SK-N-DZ (cell line): ENCODE measurements at places on chromosomes 11 and 22.

DNA sequence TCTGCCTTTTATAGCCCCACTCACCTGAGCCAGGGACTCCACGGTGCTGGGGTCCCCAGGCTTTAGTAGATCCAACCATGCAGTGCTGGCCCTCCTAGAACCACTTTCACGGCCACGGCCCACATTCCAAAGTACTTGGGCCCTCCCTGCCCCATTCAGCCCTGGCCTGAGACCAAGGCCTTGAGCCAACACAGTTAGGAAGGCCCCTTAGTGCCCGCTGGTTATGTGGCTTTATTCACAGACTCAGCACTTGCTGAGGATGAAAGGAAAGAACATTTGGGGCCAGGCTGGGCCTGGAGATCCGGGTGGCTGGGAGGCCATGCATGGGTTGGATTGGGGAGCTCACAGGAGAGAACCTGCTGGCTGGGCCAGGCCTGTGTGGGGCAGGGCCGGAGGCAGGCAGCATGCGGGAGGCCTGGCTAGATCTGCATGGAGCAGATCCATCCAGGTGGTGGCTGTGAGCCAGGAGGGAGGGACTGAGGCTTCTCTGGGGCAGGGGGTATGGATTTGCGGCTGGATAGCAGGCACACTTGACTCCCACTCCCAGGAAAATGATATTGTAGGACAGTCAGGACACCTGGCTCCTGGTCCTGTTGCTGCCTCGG is 12.6 kb downstream of the CHRM1 start:
- DNase-seq: no peak

- no peak for DNase-seq
Measured at GRCh38 chr11:70242885-70243284, 27.6 kb upstream of the PPFIA1 start.

DNA sequence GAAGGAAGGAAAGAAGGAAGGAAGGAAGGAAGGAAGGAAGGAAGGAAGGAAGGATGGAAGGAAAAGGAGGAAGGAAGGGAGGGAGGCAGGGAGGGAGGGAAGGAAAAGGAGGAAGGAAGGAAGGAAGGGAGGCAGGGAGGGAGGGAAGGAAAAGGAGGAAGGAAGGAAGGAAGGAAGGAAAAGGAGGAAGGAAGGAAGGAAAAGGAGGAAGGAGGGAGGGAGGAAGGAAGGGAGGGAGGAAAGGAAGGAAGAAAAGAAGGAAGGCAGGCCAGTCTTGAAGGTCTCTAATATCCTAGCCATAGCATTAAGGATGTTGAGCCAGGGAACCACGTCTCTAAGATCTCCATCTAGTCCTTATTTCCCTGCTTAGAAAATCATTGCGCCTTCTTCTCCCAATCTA is 78.8 kb downstream of the TMPRSS5 start:
- no peak for DNase-seq

- DNase-seq: no peak
Measured at GRCh38 chr11:78341841-78342240, 75.8 kb downstream of the GAB2 start.

- no peak for DNase-seq
Measured at GRCh38 chr11:115368616-115369015, 135.6 kb downstream of the CADM1 start.

DNA sequence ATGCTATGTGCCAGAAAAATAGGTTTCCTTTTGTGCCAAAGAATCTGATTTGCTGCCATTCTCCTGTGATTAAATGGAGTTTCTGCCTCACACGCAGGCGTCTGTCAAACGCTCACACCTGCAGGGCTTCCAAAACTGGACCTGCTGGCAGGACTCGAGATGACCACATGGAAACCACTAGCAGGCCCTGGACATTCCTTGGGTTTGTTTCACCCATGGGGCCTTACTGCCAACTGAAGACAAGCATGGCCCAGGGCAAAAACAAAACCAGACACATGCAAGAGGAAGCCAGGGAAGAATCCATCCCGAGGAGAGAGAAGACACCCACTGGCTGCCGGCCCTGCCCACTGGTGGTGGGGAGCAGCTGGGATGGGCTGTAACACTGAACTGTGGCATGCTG is 55.9 kb upstream of the MN1 start:
- DNase-seq: no peak

DNA sequence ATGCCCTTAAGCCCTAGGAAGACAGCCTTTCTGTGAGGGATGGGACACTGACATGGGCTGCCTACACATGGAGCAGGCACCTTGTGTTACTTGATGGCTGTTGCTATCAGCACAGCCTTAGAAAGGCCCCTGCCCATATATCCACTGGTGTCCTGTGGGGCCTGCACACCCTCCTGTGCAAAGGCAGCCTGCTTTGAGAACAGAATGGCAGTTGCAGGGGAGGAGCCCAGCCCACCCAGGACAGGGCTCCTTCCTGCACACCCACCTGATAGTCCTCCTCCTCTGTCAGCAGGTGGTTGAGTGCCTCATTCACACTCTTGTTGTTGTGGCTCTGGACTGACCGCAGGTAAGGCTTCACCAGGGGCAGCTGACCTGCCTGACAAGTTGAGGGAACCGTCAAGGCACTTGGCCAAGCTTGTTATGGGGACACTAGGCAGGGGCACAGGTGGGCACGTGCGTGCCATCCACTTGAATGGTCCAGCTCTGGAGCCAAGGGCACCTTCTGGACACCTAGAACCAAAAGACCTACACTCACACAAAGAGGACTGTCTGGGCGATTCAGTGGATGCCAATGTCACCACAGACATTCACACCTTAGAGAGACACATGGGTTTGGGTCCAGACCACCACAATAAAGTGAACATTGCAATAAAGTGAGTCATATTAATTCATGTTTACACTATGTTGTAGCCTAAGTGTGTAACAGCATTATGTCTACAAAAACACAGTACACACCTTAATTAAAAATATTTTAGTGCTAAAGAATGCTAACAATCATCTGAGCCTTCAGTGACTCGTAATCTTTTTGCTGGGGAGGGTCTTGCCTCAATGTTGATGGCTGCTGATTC is 9.4 kb upstream of the SLC25A1 start:
- no peak for DNase-seq

DNA sequence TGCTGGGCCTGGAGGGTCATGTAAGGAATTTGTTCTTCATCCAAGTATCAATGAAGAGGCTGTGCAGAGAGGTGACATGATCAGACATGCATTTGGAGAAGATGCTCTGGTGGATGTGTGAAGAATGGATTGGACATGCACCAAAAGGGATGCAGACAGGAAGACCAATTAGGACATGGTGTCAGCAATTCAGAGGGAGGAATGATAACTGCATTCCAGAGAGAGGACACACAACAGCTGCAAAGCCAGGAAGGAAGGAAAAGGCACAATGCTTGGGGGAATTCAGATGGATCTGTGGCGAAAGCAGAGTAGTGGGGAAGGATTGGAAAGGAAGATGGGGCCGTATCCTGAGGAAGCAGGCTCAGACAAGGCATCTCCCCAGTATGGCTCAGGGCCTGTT is 5.2 kb upstream of the ARRB1 start:
- DNase-seq: no peak

- DNase-seq: no peak
Measured at GRCh38 chr11:15852179-15852578, 504.2 kb downstream of the SOX6 start.

DNA sequence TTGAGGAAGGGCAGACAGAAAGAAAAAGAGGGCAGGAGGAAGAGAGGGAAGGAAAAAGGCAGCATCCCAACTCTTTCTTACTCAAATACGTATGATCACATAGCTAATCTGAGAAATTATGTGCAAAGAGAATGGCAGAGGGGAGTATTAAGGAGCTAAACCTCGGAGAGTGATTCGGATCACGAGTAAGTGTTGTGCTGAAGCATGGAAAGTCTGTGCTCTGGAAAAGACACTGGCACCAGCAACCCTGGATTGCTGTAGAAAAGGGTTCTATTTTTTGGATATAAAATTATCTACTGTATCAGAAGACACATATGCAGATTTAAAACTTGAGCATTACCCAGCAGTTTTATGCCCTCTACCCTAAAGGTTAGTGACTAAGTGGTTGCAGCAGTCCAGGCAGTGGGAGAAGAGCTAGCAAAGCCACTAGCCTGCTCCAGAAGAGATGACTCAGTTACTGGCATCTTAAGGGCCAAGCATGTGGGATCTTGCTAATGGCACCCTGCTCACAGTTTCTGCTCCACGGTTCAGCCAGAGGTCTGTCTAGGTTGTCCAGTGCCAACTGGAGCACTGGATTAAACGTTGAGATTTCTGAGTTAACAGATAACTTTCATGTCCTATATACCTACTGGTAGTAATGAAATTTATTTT is 151.7 kb downstream of the SWAP70 start:
- DNase-seq: no peak

DNA sequence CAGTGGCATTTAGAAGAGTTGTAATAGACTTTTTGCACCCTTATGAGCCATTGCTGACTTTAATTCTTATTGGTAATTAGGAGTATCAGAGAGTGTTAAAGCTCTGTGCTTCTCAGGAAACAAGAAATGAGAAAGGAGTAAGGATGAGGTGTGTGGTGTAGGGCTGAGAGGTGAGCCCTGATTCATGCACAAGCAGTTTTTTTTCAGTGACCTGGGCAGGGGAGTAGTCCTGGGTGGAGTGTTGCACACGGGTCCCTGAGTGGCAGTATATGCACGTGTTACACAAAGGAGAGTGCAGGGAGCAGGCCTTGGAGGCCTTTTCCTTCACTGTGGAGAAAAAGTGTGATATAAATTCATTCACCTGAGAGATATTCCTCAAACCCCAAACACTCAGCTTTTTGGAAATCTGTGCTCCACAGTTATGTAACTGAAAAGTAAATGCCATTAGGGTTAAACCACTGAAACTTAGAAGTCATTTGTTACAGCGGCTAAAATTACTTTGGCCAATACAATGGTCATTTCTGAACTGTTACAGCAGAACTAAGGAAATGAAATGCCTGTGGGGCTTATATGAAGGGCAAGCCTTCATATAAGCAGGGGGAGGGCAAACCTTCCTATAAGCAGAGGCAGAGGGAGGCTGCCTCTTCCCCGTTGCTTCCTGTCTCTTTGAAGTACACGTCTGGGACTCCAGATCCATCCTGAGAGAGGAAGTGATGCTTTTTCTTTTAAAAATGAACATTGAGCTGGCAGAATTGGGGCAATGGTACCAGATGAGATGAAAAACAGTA is 62.6 kb upstream of the OLFML1 start:
- DNase-seq: no peak

DNA sequence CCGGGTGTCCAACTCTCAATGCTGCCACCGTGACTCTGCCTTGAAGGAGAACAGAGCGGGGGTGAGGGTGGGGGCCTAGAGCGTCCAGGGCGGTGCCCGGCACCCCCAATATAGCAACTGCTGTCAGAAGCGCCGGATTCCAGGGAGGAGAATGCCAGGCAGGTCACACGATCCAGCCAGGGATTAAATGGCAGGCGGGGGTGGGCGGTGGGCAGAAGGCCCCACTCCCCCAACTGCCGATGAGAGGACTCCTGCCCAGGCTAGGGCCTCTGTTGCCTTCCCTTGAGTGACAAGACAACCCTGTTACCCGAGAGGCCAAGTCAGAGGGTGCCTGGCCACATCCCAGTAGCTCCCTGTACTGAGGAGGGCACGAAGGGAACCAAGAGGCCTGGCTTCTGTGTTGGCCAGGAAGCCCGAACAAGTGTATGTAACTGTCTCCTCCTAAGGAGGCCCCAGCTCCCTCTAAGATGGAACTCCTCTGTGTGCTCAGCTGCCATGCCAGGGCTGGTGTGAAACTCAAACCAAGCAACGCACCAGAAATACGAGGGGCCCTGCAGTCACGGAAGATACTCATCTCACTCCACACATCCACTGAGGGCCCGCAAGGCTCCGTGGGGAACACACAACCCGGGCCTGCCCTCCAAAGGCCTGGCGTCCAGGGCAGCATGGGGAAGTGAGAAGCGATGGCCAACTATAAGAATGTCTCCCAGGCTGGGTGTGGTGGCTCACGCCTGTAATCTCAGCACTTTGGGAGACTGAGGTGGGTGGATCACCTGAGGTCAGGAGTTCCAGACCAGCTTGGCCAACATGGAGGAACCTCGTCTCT is 3.0 kb downstream of the PACSIN3 start:
- no peak for DNase-seq

DNA sequence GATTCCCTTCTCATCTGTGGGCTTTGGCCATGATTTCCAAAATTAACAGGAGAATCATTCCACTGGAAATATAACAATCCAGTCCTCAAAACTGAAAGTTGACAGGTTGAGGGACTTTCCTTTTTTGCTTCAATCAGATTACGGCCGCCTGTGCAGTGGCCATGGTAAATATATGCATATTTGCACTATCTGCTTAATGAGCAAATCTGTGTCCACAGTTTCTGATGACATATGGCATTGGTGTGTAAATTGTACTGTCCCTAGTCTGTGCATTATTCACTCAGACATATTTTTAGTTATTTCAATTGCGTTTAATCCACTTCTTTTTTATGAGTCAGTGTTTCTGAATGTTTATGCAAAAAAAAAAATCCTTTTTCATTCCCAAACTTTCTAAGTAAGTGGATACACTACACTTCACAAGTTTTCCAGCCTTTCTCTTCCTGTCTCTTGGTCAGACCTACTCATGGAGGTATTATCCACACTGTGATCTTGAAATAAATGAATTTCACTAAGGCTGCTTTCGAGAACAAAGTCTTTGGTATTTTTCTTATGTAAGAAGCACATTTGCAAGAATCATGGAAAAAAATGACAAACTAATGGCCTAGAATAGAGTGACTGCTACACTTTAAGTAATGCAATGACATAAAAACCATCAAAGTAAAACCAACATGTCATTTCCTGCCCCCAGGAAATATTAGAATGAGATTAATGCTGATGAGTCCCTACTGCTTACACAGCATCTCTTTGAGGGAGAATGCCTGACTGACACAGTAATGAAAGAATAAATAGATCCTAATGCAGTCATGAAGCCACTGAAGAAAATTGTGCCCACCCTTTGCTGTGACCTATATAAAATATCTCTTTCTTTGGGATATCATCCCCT is 76.4 kb upstream of the MTNR1B start:
- no peak for DNase-seq

GRCh38 chr11:126485986-126486635 is 130.6 kb downstream of the ST3GAL4 start:
- no peak for DNase-seq

- no peak for DNase-seq
Measured at GRCh38 chr22:49825436-49825835, 2.2 kb downstream of the BRD1 start.

DNA sequence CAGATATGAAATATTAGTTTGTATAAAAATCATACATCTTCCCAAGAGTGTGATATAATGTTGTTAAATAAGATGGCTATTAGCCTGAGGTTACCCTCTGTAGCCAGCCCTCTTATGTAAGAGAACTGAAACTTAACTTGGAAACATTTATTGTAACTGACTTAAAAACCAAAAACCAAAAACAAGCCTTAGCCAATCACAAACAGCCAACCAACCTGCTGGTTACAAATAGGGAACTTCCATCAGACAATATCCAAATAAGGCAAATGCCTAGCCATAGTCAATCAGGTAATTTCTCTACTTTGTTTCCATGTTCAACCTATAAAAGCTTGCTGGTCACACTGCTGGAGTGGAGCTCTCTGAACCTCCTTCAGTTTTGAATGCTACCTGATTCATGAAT is 14.1 kb downstream of the KBTBD3 start:
- DNase-seq: no peak
